ENCODE measurements at places on chromosomes 1 and 21. TPM values are rescaled to one million over a fixed set of nuclear protein-coding genes. Genes with fewer than 3 reads are reported as not detected.

DCST1 gene
- not detected for total RNA-seq

MATN1 gene
- total RNA-seq, result 0.46 TPM

RIPK4 gene
- not detected for total RNA-seq

IGSF9 gene
- total RNA-seq, result 3.9 TPM

KCNJ10 gene
- 5.5 TPM for total RNA-seq

BACE2 gene
- total RNA-seq, result 6.5 TPM

KANK4 gene
- 2.3 TPM for total RNA-seq

SIM2 gene
- total RNA-seq, result 0.46 TPM

BNIPL gene
- total RNA-seq, result 0.23 TPM

KCNN3 gene
- total RNA-seq, result 10.1 TPM

RBM11 gene
- 14.3 TPM for total RNA-seq

ARMH1 gene
- 5.8 TPM for total RNA-seq

SELENBP1 gene
- 12.7 TPM for total RNA-seq

INAVA gene
- 4.6 TPM for total RNA-seq

IL22RA1 gene
- not detected for total RNA-seq

CPLANE2 gene
- 37.4 TPM for total RNA-seq

LRRC39 gene
- total RNA-seq, result 11.3 TPM

HPDL gene
- 1.2 TPM for total RNA-seq

ARHGEF11 gene
- 48.7 TPM for total RNA-seq

FCGR3A gene
- total RNA-seq, result 11.1 TPM

ADGRB2 gene
- total RNA-seq, result 59.5 TPM

CHI3L1 gene
- 1.2 TPM for total RNA-seq

PTPN7 gene
- total RNA-seq, result not detected

PGBD5 gene
- total RNA-seq, result 12.2 TPM

FAAH gene
- 26.8 TPM for total RNA-seq

BCAR3 gene
- total RNA-seq, result 5.5 TPM

TMEM39B gene
- 7.2 TPM for total RNA-seq

FBLIM1 gene
- 13.1 TPM for total RNA-seq

ZBTB8B gene
- 16.4 TPM for total RNA-seq

HPCA gene
- 83.5 TPM for total RNA-seq

FCN3 gene
- not detected for total RNA-seq

CASQ2 gene
- total RNA-seq, result 0.23 TPM

PLEKHA6 gene
- total RNA-seq, result 23.1 TPM

CDK18 gene
- 3.0 TPM for total RNA-seq

PRAMEF12 gene
- total RNA-seq, result not detected

CRABP2 gene
- 8.8 TPM for total RNA-seq

ACTRT2 gene
- not detected for total RNA-seq

PDXK gene
- 51.9 TPM for total RNA-seq

DONSON gene
- total RNA-seq, result 33.2 TPM

UBXN10 gene
- 7.4 TPM for total RNA-seq

MCOLN3 gene
- 0.23 TPM for total RNA-seq

SELENON gene
- total RNA-seq, result 15.9 TPM

Data from diencephalon (tissue), 1 donor.